ENCODE measurements at places on chromosomes 13 and 19. TPM values are rescaled to one million over a fixed set of nuclear protein-coding genes. Genes with fewer than 3 reads are reported as not detected.

GRCh38 chr13:40505196-40505595, 161.2 kb downstream of the FOXO1 start:
- no peak overlapping the region for H3K27ac ChIP-seq
- no peak for DNase-seq
- no peak overlapping the region for H3K4me3 ChIP-seq
- H3K36me3 ChIP-seq, result no peaks in the 10 kb centered on the region
- H3K27me3 ChIP-seq, result no peaks in the 10 kb centered on the region

GRCh38 chr19:8214802-8215201, 5.6 kb downstream of the CERS4 start:
- H3K27ac ChIP-seq, result no peak overlapping the region

GRCh38 chr13:99854366-99854765, 117.2 kb downstream of the ZIC5 start:
- peaks cover 18% of the 10 kb centered on the region for H3K27me3 ChIP-seq
- no peak overlapping the region for H3K27ac ChIP-seq
- H3K4me1 ChIP-seq, result peaks cover 2% of the 10 kb centered on the region
- H3K36me3 ChIP-seq, result no peaks in the 10 kb centered on the region
- DNase-seq, result no peak

DNA sequence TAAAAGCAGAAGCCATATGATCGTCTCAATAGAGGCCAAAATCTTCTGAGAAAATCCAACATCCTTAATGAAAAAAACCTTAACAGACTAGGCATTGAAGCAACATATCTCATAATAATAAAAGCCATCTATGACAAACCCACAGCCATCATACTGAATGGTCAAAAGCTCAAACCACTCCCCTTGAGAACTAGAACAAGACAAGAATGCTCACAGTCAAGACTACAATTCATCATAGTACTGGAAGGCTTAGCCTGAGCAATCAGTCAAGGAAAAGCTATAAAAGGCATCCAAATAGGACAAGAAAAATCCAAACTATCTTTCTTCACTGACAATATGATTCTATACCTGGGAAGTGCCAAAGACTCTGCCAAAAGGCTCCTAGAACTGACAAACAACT, 2668.2 kb upstream of the PCDH20 start:
- no peaks in the 10 kb centered on the region for H3K4me1 ChIP-seq
- no peak overlapping the region for H3K4me3 ChIP-seq
- no peaks in the 10 kb centered on the region for H3K36me3 ChIP-seq
- no peak overlapping the region for H3K27ac ChIP-seq
- no peak for DNase-seq
- no peaks in the 10 kb centered on the region for H3K27me3 ChIP-seq

DNA sequence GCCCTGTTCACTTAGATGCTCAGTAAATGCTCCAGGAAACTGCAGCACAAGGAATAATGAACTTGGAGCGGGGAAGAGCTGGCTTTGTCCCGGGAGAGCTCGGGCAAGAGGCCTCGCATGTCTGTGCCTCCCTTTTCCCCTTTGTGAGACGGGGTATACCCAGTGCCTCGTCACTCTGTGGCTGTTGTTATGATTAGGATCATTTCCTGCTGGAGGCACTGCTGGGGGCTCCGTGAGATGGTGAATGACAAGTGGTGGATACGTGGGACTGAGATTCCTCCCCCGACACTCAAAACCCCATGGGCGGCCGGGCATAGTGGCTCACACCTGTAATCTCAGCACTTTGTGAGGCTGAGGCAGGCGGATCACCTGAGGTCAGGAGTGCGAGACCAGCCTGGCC, 1.1 kb upstream of the PLVAP start:
- H3K4me3 ChIP-seq, result no peak overlapping the region
- peaks cover 4% of the 10 kb centered on the region for H3K4me1 ChIP-seq
- no peak overlapping the region for H3K27ac ChIP-seq
- DNase-seq, result no peak
- no peaks in the 10 kb centered on the region for H3K27me3 ChIP-seq
- no peaks in the 10 kb centered on the region for H3K36me3 ChIP-seq

DNA sequence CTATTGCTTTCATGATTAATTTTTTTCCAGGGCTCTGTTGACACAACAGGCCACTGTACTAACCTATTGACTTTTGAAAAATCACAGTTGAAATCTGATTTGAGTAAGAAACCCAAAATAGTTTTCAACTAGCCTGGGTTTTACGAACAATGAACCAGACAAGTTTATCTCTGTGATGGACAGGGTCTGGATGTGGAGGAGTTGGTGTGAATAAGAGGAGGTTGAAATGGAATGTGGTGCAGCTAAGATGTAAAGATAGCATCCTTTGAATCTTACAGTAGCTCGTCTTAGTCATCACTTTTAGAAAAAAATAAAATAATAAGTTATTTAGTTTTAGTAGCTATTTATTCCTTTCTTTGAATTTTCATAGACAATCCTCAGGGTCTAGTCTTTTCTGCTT, 8.3 kb upstream of the OXGR1 start:
- no peak overlapping the region for H3K4me3 ChIP-seq
- peaks cover 9% of the 10 kb centered on the region for H3K4me1 ChIP-seq

DNA sequence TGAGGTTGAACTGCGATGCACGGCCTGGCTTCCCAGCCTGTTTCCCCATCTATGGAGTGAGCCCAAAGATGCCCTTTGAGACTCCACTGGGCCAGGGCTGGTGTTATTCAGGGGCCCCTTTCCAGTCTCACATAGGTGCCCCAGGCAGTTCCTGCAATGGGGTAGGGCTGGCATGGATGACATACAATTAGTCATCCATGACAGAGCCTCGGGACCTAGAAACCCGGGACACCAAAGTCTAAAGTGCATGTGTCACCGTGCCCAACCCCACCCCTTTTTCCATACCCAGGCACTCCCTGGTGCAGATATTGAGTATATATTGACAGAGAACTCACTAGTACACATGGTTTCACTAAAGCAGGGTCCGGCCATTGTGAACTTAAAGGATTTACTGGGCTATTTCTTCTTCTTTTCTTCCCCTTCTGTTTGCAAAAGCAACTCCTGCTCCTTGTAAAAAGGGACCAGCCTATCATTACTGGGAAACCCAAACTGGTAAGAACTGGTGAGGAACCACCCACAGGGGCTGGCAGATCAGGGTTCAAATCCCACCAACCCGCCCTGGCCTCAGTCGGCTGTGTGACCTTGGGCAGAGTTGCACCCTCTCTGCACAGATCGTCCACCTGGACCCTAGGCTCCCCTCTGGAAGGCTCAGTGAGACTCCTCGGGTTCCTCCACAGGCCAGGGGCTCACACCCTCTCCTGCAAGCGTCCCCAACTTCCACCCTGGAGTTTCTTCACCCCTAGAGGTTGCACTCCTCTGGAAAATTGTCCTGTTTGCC, 2.7 kb downstream of the B3GNT3 start:
- peaks cover 44% of the 10 kb centered on the region for H3K27me3 ChIP-seq
- H3K27ac ChIP-seq, result no peak overlapping the region
- no peaks in the 10 kb centered on the region for H3K36me3 ChIP-seq
- H3K4me3 ChIP-seq, result no peak overlapping the region

- DNase-seq, result no peak
- no peaks in the 10 kb centered on the region for H3K36me3 ChIP-seq
- peaks cover 3% of the 10 kb centered on the region for H3K27me3 ChIP-seq
- H3K4me3 ChIP-seq, result peak overlapping the region; percentile 91
Observed at GRCh38 chr13:32314271-32315237, 609 bp downstream of the ZAR1L start.

RNF113B gene
- total RNA-seq, result not detected

ZNF730 gene
- total RNA-seq, result 21.3 TPM

SIGLEC5 gene
- total RNA-seq, result not detected

FGF21 gene
- not detected for total RNA-seq

ATXN8OS gene
- total RNA-seq, result not detected
